ENCODE measurements at places on chromosomes 4 and X.

DNA sequence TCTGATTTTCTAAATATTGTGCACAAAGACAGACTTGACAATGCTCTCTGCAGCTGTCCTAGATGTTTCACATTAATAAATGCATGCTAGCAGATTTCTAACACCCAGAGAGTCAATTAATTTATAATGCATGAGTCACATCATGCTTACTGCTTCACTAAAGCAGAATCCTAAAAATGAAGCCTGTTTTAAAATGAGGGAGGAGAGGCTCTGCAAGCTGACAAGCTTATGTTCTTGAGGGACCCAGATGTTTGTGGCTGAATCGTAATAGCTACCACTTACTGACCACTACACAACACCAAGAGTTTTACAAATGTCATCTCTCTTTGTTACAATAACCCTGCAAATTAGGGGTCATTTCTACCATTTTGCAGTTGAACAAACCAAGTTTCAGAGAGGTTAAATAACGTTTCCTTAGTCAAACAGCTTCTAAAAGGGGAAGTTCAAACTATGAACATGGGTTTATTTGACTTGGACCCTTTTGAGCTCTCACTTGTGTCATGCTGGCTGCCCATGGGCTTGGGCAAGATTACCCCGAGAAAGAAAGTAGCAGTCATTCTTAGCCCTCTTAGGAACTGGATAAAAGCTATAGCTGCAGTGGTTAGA lies 262.7 kb upstream of the ETNPPL start:
- no peak for DNase-seq

DNA sequence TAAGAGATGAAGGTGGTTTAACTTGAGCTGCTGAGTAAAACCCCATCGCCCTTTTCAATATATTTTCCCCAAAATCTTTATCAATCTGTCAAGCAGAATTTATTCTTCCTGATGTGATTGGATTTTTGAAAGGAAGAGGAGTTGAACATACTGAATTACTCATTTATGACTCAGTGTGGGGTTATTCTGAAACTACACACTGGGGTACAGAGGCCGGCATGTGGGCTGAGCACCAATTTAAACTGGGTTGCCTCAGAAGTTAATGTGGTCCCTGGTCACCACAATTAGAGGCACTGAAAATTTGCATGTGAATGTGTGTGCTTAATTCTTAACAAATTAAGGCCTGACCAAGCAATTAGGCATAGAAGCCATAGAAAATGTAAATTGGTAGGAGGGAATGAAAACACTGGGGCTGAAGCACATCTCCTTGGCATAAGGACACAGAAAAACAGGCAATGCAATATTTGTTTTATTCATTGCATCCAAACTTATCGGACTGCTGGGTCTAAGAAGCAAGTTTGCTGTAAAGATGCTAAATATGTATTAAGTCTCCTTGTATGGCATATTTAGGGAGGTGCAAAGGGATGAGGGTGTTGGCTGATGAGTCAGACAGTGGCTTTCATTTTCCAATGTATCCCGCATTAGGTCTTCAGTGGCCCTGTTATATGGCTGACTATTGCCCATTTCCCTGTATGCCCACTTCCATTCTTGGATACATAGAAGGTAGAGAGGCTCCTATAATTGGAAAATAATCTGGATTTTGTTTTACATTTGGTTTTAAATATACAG lies 170.9 kb downstream of the IL15 start:
- DNase-seq = no peak

GRCh38 chrX:56600141-56600540 lies 36.7 kb downstream of the UBQLN2 start:
- no peak for DNase-seq

DNA sequence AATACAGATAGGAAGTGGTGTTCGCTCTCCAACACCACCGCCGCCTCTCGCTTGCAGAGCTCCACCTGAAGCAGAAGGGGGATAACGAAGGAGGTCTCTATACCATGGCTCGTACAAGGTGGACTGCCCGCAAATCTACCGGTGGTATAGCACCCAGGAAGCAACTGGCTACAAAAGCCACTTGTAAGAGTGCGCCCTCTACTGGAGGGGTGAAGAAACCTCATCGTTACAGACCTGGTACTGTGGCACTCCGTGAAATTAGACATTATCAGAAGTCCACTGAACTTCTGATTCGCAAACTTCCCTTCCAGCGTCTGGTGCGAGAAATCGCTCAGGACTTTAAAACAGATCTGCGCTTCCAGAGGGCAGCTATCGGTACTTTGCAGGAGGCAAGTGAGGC lies 5.2 kb upstream of the BMP15 start:
- DNase-seq = no peak

- no peak for DNase-seq
Measured at GRCh38 chrX:32141841-32142240, 1069.5 kb downstream of the DMD start.

DNA sequence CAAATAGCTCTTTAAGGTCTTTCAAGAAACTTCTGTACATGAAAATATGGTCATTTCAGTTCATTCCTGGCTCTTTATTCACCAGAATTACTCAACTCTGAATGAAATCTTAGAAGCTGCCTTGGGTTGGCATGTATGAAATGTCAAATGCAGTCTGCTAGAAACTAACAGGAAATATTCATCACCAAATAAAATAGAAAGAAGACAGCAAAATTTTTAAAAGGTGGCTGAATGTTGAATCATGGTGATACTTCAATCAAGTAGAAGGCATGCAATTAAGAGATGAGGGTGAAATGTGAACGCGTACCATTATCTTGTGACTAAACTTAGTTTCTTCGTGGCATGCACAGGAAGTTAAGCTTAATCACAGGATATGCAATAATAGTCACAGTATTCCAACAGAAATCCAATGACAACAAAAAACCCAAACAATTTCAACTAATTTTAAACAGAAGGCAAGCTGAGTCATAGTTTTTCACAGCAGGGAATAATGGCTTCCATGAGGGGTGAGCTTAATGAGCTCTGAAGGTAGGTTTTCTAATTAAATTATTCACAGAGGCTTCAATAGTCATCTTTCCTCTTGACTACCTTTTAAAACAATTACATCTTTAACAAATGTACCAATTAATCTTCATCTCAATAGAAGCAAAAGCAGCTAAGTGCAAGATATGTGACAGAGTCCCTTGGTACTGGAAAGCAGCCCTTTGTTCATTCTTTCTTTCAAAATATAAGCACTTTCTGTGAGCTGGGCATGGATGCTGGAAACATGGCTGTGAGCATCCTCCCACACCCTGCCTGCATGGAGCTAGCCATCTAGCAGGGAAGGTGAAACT lies 44.5 kb downstream of the SCFD2 start:
- no peak for DNase-seq

DNA sequence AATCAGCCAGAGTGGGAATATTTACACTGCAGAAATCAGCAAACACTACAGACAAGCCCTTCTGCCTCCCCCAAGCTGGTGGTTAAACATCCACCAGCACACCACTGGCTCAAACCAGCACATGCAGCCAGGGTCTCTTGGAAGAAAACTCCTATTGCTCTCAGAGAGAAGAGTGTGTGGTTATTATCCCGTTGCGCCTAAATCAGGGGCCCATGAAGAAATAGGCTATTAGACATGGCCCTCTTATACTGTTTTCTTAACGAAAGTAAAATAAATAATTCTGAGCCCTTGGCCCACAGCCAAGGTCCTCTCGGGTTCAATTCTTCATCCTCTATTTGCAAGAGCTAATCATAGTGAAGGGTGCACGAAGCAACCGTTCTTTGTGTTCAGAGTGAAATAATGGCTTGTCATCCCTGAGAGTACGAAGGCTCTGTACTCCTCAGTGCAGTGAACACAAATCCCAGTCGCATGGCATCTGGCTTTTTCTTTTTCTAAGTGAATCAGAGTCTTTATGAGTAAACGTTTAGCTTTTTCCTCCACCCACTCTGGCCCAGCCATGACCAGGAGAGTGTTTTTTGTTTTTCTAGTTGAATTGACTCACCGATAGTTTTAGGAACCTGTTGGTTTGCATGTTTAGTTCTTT lies 33.4 kb upstream of the RBM47 start:
- no peak for DNase-seq

DNA sequence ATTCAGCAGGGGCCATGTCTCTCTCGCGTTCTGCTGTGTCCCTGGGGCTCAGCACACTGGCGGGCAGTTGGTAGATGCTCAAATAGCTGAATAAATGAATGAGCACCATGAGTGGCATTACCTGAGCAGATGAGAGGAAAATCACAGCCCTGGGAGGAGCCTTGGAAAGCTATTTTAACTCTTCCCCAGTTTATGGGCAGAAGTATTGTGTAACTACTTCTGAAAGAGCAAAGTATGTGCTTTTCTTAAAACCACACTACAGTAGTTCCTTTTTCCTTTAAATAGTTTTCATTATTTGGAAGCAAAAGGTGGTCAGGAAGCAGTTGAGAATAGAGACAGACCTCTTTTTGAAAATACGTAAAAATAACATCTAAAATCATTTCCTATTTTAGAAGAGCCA lies 3.0 kb upstream of the PLAC1 start:
- DNase-seq = no peak

DNA sequence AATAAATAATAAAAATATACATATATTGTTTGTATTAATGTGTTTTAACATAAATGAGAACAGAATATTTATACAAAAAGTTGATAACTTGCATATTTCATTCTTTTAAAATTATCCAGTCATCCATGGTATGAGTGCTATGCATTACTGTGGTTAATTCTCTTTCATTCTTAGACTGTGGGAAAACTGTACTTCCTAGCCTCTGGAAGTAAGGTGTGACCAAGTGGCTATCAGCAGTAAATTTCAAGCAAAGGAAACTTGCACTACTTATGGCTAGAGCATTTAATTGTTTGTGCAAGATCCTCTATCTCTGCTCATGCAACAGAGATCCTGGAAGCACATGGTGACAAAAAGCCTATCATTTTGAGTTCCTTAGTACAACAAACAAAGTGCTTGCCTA lies 1054.5 kb upstream of the PABPC4L start:
- no peak for DNase-seq

DNA sequence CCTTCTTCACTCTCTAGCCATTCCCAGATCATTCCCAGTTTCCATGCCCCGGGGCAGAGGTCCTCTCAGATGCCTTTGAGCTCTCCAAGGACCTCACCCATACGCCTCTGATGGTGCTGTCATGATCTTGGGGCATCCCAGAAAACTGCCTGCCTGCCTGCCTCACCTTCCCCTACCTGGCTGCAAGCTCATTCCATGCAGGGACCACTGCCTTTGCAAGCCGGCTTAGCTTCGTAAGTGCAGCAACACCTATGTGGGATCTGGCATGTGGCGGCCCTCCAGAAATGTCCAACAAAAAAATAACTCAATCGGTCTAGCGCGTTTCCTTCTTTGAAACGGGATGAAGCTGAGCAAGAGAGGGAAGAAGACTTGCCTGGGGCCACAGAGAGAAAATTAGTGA lies 53.0 kb downstream of the C4orf50 start:
- no peak for DNase-seq

- no peak for DNase-seq
Measured at GRCh38 chr4:53100501-53101190, 238.5 kb downstream of the RASL11B start.

DNA sequence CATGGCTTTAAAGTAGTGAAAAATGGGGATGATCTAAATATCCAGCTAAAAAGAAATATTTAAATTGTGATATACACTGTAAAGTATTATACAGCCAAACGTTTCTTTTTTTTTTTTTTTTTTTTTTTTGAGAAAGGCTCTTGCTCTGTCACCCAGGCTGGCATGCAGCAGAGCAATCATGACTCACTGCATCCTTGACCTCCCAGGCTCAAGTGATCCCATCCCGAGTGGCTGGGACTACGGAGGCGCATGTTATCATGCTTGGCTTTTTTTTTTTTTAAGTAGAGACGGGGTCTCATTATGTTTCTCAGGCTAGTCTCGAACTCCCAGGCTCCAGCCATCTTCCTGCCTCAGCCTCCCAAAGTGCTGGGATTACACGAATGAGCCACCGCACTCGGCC lies 17.1 kb downstream of the SMIM14 start:
- no peak for DNase-seq

- no peak for DNase-seq
Measured at GRCh38 chrX:50108264-50108663, 92.5 kb downstream of the AKAP4 start.

DNA sequence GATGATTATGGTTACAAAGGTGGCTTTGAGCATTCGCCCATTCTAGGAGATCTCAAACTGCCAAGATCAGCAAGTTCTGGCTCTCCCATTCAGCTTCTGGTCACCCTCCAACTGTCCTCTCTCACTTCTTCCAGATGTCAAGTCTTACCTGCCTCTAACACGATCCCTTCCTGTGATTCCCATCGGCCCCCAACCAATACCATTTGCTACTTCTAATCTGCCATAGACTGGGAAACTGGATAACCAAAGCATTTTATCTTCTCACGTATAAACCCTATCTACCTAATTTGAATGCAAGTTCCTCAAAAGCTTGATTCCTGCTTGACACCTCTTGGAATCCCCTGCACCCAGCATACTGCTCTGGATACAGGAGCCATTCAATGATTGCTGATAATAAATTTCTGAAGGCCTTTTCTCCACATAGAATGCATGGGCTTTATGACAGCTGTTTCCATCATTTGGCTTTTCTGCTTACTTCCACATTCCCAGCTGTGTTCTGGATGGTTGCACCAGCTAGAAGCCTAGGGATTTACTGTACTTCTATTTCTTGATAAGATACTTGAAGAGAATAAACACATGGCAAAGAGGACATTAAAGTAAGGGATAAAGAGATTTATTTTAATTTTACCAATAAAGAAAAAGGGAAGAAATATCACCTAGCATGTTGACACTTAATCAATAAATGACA lies 9.6 kb downstream of the GPC4 start:
- no peak for DNase-seq

- no peak for DNase-seq
Measured at GRCh38 chrX:44203791-44204190, 139.7 kb downstream of the EFHC2 start.

DNA sequence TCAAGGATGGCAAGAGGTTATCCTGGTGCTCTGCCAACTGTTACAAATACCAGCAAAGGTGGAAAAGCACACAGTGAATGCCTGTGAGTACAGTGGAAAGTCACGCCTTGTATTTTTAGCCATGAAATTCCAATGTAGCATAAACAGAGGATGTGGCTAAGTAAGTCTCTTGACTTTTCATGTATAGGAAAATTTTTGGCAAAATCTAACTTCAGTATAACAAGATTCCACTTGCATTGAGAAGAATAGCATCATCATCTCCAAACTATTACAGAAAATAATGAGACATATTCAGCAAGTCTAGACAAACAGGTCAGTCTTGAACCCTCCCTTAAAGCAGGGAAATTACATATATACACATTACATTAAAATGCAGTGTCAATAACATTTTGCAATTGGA lies 7.9 kb downstream of the SLC10A6 start:
- DNase-seq = no peak

GRCh38 chr4:10872833-10873517 lies 188.4 kb upstream of the CLNK start:
- no peak for DNase-seq

GRCh38 chr4:142092941-142093340 lies 456.6 kb downstream of the IL15 start:
- no peak for DNase-seq

GRCh38 chr4:10773010-10773409 lies 88.4 kb upstream of the CLNK start:
- no peak for DNase-seq

DNA sequence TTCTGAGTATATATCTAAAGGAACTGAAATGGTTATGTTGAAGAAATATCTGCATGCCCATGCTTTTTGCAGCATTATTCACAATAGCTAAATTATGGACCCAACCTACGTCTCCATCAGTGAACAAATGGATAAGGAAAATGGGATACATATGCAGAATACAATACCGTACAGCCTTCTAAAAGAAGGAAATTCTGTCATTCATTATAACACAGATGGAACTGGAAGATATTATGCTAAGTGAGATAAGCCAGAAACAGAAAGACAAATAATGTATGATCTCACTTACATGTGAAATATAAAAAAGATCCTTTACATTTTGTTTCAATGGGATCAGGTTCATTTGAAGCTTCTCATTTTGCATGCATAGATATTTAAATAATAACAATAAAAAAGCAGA lies 263.3 kb downstream of the STPG2 start:
- no peak for DNase-seq
